NT2/D1 (cell line): ENCODE measurements at places on chromosomes 6 and 20.
A peak's percentile ranks its signal among the peaks of the same experiment; 100 is the strongest.

DNA sequence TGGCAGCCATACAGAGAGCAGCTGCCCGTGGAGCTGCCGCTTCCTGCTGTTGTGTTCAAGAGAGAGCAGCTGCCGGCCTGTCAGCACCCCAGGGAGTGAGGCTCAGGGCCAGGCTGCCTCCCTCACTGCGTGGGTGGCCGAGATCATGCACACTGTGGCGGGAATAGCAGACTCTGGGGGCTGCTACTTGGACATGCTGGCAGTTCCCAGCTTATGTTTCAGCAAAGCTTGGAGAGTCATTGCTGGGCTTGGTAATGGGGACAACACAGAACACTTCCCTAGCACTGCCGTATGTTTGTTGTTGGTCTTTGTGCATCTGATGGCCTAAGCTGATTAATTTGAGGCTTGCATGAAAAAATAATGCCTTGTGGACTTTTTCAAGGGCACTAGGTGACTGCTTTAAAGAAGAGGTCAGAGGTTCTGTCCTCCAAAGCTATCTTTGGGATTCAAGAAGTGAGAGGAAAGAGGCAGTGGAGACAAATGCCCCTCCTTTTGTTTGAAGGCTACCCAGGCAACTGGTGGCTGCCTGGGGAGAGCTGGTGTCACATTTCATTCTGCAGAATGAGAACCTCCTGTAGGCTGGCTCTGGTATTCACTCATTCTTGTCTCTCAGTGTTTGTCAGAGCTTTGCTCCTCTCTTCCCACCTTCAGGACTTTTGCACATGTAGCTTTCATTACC lies 18.8 kb downstream of the MRAP2 start:
- DNase-seq = peak; percentile 48

DNA sequence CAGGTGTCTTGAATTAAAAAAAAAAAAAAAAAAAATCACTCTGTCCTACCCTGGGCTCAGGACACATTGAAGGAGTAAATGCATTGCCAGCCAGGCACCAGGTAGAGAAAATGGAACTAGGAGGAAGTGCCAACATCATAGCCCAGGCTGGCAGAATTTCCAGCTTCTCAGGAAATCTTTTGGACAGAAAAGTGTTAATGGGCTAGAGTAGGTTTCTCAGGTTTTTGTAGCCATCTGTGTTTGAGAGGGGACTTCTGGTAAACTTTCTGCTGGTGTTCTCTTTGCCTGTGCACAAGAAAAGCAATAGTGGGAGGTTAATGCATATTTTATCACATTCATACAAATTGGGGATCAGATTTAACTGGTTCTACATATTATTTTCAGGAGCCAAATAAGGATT lies 678.3 kb upstream of the NRSN1 start:
- no peak for DNase-seq

GRCh38 chr6:55033016-55033546 lies 141.2 kb upstream of the HCRTR2 start:
- no peak for DNase-seq

GRCh38 chr6:150883521-150883920 lies 18.0 kb downstream of the MTHFD1L start:
- no peak for DNase-seq

- DNase-seq = no peak
Measured at GRCh38 chr6:3230256-3230882, 2.9 kb upstream of the TUBB2B start.

GRCh38 chr20:16475225-16475624 lies 98.0 kb downstream of the KIF16B start:
- DNase-seq = no peak

DNA sequence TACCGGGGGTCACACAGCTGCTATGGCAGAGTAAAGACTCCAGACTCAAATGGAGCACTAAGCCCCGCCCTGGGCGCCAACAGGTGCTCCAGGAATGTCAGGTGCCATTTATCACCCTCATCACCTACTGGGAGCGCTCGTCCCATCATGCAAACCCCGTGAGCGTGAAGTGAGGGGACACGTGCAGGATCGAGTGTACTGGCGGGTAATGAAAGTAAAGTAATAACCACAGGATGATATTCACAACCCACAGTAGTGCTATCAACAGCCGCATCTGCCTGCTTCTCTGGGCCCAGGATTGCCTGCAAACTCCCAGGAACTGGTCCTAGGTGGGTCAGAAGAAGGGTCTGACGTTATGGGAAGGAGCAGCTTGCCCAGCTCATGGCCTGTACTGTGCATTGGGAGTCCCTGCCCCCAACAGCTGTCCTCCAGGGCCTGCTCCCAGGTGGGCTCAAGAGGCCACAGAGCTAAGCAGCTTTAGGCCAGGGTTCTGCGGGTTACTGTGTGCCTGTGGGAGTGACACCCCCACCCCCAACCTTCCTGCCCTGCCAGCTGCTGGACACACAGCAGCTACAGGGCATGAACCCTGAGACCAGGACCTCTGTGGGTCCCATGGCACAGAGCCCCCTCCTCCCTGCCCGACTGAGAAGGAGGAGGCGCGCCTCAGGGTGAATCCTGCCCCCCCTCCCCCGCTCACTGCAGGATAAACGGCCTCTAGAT lies 120.5 kb upstream of the SULF2 start:
- no peak for DNase-seq

- DNase-seq = no peak
Measured at GRCh38 chr20:57387945-57388371, 3.2 kb upstream of the RBM38 start.

DNA sequence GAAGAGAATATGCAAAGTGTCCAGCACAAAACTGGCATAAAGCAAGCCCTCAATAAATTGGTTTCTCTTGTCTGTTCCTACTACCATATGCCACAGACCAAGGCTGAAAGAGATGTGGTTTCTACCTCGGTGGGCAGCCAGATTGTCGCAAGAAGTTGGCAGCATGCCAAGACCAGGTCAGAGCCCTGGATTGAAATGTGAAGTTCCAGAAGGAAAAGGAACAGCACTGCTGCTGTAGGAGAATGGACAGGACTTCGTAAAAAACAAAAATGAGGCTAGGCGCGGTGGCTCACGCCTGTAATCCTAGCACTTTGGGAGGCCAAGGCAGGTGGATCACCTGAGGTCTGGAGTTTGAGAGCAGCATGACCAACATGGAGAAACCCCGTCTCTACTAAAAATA lies 22.1 kb downstream of the MRPL14 start:
- no peak for DNase-seq

DNA sequence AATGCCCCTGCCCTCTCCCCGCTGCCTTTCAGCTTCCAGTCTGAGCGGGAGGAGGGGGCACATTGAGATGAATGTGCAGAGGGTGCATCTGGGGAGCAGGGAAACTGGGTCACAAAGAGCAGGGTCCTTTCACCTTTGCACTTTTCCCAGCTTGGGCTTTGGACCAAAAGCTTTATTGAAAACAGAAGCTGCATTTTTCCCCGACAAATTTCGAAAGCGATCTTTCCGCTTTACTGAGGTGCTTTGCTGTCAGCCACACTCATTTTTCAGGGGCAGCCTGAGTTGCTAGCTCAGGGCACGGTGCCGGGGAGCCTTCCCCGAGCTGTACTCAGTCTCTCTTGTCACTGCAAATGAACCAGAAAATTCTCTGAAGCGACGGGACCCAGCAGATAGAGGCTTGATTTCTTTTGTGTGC lies 283.7 kb upstream of the SOX4 start:
- no peak for DNase-seq
